ENCODE measurements at places on chromosomes 2 and 18.

- peak; percentile 43 for DNase-seq
Observed at GRCh38 chr2:130985206-130985780, 108.0 kb downstream of the FAM168B start.

DNA sequence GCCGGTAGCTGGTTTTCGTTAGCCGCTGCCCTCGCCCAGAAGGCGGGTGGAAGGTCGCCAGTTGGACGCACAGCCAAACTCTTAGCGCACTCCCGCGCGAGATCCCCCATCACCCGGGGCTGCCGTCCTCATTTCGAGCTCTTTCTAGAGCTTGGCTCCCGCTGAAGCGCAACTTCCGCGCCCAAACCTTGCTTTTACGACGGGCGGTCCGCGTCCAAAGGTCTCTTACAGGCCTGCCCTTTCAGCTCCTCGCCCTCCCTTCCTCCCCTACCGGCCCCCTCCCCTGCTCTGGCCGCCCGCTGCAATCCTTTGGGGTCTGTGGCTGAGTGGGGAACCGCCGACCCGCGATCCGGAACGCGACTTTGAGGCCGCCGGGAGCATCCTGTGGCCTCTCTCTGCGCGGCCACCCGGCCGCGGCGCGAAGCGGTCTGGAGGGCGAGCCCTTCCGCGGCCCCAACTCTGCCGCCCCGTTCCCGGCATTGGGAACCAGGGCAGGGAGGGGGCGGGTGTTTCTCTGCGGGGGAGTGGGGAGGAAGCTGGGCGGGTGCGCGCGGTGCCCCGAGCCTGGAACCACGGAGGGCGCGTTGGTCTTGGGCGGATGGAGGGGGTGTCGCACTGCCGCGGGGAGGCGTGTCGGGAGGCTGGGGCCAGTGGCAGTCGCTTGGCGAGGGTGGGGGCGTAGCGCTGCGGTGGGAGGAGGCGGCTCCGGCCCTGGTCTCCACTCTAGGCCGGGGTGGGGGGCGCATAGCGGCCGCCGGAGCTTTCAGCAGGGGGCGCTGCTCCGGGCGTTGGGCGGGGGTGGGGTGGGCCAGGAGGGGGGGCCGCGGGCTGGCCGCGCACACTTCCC lies at the start of gene GDF7:
Gene GDF7, plus strand, starts transcription at position 841 of the 847 bp plus-strand sequence. CDS start 96 bp downstream, outside the sequence.
- peak; percentile 14 for DNase-seq

DNA sequence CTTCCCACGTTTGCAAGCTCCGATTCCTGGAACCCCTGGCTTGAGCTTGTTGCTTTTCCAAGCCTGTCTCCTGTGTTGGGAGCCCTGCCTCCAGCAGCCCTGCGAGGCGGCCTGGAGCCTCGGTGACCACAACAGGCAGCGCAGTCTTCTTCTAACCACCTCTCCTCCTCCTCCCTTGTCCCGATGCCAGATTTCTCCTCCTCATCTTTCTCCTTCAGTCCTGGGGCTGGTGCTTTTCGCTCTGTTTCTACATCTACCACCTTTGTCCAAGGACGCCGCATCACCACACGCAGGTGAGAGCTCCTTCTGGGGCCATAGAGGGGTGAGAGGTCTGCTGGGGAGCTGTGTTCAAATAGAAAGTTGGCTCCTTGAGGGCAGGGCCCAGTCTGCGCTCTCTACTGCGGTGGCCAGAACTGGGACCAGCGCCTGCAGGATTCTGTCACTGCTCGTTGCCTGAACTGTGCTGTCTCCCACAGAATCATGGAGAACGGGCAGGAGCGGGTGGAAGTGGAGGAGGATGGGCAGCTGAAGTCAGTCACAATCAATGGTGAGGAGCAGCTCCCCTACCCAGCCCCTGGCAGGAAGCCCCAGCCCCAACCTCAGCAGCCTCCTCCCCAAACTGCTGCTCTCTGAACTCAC lies 3.9 kb downstream of the DNAJB2 start:
- no peak for DNase-seq

GRCh38 chr18:79068341-79068936 lies 755 bp upstream of the ATP9B start:
- DNase-seq: peak; percentile 56

DNA sequence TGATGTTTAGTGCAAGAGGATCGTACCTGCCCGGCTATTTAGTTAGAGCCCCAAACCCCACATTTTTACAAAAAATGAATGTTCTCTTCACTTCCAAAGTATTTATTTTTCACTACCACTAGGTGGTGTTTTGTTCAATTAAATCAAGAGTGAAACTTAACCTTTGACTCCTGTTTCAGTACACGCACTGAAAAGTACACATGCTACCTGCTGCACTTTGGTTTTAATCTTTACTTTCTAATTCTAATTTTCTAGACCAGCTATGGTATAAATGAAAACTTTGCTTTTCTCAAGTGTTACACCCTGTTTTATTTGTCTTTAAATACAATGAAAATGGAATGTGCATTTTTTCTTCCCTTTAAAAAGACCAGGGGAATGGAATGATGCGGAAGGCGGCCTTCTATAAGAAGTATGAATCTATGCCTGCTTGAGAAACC lies 31.4 kb upstream of the CHN1 start:
- DNase-seq: peak; percentile 74

Data from Kasumi-1 (cell line).